ENCODE measurements at places on chromosomes 7 and 10.

DNA sequence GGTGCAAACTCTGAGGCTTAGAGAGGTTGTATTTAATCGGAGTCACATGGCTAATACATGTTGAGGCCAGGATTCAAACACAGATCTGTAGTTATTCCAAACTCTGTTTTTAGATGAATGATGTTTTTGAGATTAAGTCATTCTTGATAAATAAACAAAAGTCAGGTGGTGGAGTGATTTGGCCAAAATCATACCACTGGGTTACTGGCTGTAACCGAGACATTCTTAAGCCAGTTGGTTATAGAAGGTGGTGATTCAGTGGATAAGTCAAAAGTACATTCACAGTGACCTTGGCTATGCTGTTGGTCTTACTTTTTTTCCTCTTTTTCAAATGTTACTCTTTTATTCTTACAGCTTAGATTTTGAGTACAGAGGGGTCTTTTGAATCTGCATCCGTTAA lies 361.4 kb downstream of the KIF20B start:
- DNase-seq = no peak

GRCh38 chr10:11444531-11445228 lies 166.8 kb downstream of the USP6NL start:
- no peak for DNase-seq

- DNase-seq = no peak
Observed at GRCh38 chr10:102024799-102025198, 31.2 kb downstream of the ARMH3 start.

GRCh38 chr7:7331523-7331922 lies 149.2 kb downstream of the C1GALT1 start:
- no peak for DNase-seq

GRCh38 chr10:89165923-89166322 lies 41.2 kb downstream of the CH25H start:
- DNase-seq = no peak

DNA sequence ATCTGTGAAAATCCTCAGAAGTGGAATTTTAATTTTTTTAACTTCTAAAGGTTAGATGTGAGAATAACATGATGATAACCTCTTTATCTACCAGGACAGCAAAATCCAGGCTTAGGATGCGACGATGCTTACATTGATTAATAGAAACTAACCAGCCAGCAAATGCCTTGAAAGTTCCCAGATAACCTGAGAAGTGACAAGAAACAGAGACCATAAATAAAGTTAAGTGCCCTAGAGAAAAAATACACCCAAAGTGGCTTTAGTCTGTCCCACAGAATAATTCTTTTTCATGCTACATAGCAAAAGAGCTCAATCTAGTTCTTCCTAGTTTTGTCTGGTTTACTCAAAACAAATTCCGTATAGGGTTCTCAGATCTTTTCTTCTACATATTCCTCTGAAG lies 262.7 kb downstream of the WDR11 start:
- no peak for DNase-seq

GRCh38 chr7:1521456-1521855 lies 9.0 kb upstream of the MAFK start:
- DNase-seq = no peak

GRCh38 chr10:91778485-91778884 lies 19.7 kb upstream of the TNKS2 start:
- no peak for DNase-seq

GRCh38 chr7:153530441-153530840 lies 521.8 kb upstream of the DPP6 start:
- DNase-seq = no peak

- no peak for DNase-seq
Observed at GRCh38 chr10:59804220-59804619, 51.0 kb upstream of the MRLN start.

GRCh38 chr10:1448252-1448930 lies 288.9 kb downstream of the ADARB2 start:
- no peak for DNase-seq

GRCh38 chr10:54434782-54435181 lies 366.2 kb downstream of the PCDH15 start:
- no peak for DNase-seq

GRCh38 chr7:5564894-5565293 lies 141.3 kb upstream of the TNRC18 start:
- no peak for DNase-seq

- DNase-seq = no peak
Observed at GRCh38 chr10:19874791-19875190, 58.6 kb downstream of the PLXDC2 start.

DNA sequence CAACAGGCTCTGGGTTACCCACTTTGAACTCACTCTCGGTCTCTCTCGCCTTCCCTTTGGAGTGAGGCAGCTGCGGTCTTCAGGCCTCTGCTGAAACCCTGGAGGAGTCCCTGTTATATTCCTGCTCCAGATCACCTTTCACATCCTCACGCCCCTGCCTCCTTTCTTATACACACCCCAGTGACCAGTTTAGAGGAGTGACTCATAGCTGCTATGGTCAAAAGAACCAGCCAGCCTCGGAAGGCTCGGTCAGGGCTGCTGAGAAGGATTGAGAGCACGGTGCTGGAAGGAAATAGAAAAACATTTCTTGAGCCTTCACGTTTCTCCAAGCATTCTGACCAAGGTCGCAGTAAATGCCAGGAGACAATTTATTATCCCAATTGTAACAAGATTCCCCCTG lies 28.3 kb upstream of the SVOPL start:
- DNase-seq = no peak

DNA sequence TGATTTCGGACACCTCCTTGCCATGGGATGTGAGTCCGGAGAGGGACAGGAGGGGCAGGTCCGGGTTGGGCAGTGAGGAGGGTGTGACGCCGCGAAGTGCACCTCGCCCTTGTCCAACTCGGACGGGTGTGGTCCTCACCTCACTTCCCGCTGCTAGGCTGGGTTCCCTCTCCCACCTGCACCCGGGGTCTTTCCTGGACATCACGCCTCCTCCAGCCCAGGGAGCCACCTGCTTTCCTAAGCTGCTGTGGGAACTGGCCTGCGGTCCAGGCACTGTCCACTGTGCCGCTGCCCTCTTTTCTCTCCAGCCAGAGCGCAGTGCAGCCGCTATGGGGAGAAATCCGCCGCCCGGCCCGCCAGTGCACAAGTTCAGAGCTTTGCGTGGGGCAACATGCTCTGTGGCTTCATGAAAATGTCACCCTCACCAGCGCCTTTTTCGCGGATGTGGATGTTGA lies 45.0 kb upstream of the ZNF716 start:
- no peak for DNase-seq

DNA sequence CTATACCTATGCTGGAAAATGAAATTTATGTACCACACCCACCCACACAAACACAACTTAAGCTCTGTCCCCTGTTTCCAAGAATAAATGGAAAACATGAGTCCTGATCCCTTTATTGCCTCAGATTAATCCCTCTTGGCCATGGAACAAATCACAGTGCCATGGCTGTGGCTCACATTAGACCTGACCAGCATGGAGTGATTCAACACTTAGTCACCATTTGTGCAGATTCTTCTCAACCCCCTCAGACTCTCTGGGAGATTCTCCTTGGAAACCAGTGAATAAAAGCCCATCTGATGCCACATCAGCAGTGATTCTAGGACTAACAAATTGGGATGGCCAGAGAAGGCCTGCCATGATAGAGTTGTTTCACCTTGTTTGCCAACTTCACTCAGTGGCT lies 204.4 kb upstream of the TMEM72 start:
- no peak for DNase-seq

DNA sequence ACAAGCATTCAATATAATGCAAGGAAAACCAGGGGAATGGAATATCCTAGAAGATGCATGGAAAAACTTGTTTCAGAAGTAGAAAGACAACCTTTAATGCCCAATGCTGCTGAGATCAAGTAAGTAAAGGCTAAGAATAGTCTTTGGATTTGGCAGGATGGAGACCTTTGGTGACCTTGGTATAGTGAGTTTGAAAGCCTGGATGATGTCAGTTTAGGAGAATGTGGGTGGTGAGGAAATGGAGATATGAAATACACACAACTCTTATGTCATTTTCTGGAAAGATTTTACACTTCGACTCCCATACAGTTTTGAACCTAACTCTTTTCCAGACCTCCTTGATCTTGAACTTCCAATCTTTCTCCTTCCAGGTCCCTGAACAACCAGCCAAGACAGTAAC lies 185.7 kb downstream of the TFEC start:
- no peak for DNase-seq

GRCh38 chr7:55548295-55548731 lies 24.0 kb downstream of the VOPP1 start:
- no peak for DNase-seq

DNA sequence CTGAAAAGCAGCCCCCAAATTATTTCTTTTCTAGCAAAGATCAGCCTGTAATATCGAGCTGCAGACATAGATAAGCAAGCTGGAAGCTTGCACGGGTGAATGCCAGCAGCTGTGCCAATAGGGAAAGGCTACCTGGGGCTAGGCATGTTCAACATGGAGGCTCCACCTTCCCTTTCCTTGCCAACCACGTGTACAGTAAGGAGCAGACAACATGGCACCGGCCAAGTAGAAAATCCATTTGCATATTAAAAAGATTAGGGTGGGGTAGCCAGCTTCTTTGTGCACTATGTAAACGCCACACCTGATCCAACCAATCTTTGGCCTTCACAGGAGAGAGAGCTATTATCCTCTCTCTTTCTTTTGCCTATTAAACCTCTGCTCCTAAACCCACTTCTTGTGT lies 56.7 kb upstream of the SEPHS1 start:
- no peak for DNase-seq

DNA sequence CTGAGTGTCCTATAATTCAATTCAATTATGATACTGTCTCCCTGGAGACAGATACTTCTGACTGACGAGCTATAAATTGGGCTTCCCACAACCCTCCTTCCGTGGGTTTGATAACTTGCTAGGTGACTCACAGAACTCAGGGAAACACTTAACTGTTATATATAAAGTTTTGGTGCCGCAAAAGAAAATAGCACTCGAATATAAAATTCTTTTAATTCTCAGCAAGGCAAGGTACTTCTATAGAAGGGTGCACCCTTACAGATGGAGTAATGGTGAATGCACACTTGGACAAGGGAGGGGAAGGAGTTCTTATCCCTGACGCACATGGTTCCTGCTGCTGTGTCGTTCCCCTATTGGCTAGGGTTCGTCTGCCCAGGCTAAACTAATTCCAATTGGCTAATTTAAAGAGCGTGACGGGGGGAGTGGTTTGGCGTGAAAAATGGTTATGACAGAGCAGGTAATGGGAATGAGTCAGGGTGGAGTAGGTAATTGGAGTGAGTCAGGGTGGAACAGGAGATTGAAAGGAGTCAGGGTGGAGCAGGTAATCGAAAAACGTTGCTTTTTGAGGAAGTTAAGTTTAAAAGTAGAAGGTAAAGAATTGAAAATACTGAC lies 20.8 kb upstream of the GHITM start:
- no peak for DNase-seq

DNA sequence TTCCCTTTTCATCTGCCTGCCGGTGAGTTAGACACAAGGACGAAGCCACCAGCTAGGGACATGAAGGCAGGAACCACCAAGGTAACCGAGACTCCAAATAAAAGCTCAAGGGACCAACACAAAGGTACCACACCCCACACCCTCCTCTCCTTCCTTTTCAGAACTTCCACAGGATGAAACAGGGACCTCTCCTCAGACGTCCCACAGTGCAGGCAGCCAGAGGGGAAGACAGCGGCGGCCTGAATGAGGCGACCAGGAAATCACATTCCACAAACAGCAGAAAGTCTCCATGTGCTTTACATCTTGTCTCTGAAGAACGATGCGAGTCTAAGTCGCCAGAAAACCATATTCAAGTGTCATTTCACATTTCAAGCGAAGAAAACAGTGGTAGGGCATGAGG lies 97.8 kb downstream of the DIP2C start:
- no peak for DNase-seq

GRCh38 chr7:14258441-14258840 lies 269.0 kb upstream of the ETV1 start:
- DNase-seq = no peak

DNA sequence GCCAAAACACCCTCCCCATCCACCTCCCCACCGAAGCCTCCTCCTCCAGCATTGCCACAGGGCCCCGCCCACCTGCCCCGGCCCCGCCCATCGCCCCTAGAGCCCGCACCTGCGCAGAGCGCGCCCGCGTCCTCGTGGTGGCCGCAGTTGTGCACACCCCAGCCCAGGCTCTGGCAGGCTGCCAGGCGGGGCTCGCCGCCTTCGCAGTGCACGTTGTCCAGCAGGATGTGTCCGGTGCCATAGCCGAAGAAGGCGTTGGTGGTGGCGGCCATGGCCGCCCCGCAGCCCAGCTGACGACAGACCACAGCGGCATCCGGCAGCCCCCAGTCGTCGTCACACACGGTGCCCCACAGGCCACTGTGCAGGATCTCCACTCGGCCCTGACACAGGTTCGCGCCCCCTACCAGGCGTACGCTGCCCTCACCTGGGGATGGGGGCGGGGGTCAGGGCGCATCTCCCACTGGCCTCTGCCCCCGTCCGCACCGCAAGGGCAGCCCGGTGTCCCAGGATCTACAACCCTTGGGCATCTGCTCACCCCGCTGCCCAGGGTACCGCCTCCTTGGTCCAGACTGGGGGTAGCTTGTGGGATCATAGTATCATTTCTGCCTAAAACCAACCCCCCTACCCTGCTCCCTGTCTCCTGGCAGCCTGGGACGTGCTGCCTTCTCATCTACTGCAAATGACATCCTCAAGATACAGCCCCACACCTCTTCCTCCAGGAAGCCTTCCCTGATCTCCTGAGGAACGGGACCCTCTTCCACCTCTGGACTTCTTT lies 11.9 kb downstream of the SSC4D start:
- DNase-seq = peak; percentile 32

- no peak for DNase-seq
Observed at GRCh38 chr7:100435401-100436304, 644 bp downstream of the PPP1R35 start.

- DNase-seq = no peak
Observed at GRCh38 chr7:19381321-19381720, 236.1 kb upstream of the FERD3L start.

GRCh38 chr10:17685233-17685840 lies 41.4 kb downstream of the STAM start:
- DNase-seq = no peak

DNA sequence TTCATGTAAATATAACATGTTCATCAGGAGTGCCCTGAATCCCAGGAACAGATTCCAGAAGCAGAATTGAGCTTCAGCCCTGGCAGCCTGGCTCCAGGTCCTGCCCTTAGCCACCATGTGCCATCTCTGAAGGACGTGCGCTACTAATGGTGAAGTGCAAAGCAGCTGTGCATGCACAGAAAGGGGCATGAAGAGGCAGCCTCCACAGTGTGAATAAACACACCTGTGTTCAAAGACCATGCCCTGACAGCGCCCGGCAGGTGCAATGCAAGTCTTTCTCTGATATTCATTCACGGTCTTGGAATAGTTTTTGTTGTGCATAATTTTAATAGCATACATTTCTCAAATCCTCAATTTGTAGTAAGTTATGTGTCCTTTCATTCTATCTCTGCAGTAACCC lies 250.4 kb upstream of the TCERG1L start:
- DNase-seq = no peak

GRCh38 chr10:128763588-128763987 lies 637.4 kb upstream of the MKI67 start:
- DNase-seq = no peak
